ENCODE measurements at places on chromosomes 4 and X. TPM values are rescaled to one million over a fixed set of nuclear protein-coding genes. Genes with fewer than 3 reads are reported as not detected.

The VCX gene
- 1.5 TPM for total RNA-seq

The TSPAN7 gene
- total RNA-seq, result not detected

The AR gene
- 3.4 TPM for total RNA-seq

- DNase-seq, result no peak
These were observed 25.6 kb upstream of the MMRN1 start for GRCh38 chr4:89868999-89869589.

The RRH gene
- total RNA-seq, result not detected

All from PC-9 (cell line).